ENCODE measurements at places on chromosomes 13 and 19.

GRCh38 chr13:92984151-92984550 is 242.5 kb upstream of the GPC6 start:
- no peak for DNase-seq

DNA sequence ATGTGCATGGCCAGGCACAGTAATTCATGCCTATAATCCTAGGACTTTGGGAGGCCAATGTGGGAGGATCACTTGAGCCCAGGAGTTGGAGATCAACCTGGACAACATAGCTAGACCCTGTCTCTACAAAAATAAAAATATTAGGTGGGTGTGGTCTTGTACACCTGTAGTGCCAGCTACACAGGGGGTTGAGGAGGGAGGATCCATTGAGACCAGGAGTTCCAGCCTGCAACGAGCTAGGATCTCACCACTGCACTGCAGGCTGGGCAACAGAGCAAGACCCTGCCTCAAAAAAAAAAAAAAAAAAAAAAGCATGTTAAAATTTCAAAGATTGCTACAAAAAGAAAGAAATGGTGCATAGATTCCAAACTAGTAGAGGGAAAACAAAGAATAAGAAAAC is 37.2 kb downstream of the LTBP4 start:
- DNase-seq: no peak

DNA sequence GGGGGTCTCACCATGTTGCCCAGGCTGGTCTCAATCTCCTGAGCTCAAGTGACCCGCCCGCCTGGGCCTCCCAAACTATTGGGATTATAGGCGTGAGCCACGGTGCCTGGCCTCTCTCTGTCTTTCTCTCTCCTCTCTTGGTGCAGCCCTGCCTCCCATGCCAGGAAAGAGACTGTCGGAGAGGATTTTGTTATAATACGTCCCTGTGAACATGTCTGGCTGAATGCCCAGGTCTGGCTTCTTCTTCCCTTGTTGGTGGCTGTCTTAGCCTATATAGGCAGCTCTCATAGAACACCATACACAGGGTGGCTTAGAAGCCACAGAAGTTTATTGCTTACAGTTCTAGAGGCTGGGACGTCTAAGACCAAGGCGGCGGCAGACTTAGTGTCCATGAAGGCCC is 46.4 kb downstream of the PEX11G start:
- DNase-seq: no peak

DNA sequence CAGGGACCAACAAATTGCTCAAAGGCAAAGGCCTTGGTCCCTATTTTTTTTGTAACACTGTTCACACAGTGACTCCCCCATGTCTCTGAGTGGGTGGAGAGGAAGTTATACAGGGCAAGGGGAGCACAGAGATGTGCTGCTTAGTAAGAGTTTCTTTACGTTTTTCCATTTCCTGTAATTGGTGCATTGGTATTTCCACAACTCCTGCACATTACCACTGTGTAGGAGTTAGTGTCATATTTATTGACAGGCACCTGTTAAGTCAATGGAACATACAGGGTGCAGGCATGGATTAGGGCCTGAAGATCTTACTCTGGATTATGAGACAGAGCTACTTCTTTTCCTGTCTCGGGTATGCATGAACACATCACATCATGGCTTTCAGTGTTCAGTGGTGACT is 45.2 kb downstream of the SOX21 start:
- DNase-seq: no peak

DNA sequence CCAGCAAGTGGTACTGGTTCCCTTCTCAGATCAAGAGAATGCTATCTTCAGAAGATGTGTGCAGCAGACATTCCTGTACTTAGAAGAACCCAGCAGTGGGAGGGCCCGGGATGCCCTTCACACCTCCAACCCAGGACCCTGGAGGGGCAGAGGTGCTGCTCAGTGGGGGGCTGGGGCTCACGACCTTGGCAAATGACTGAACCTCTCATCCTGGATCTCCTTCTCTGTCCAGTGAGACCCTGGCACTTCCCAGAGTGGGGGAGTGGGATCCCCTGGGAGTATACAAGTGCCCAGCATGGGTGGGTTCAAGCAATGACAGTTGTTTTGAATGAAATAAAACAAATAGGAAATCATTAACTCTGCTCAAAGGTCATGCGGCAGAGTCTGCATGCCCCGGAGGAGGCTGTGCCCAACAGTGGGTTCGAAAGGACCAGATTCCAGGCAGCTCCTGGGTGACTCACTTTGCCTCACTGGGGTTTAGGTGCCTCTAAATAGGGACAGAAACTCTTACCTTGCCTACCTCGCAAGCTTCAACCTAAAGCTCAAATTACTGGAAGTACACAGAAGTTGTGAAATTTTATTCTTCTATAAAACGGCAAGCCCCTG is 26.9 kb downstream of the GGACT start:
- DNase-seq: no peak

- DNase-seq: no peak
These were observed 659 bp upstream of the PAFAH1B3 start for GRCh38 chr19:42303101-42303464.

GRCh38 chr19:51108805-51109146 is 567 bp upstream of the CTU1 start:
- no peak for DNase-seq

GRCh38 chr13:36788276-36788675 is 30.7 kb upstream of the RFXAP start:
- DNase-seq: no peak

- peak; percentile 85 for DNase-seq
These were observed at the start of gene REX1BD for GRCh38 chr19:18588611-18589379. Gene REX1BD (plus strand): TSS chr19:18588798. CDS start chr19:18588802, 4 bp downstream.

DNA sequence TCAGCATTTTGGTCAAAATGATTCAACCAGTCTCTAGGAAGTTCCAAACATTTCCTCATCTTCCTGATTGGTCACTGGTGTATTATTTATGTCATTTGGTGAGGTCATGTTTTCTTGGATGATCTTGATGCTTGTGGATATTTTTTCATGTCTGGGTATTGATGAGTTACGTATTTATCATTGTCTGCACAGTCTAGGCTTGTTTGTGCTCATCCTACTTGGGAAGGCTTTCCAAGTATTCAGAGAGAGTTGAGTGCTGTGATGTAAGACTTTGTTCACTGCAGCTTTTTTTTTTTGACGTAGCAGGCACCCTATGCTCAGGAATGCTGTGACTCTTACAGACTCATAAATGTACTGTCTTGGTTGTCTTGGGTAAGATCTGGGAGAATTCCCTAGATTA is 509.5 kb downstream of the SLITRK1 start:
- no peak for DNase-seq

DNA sequence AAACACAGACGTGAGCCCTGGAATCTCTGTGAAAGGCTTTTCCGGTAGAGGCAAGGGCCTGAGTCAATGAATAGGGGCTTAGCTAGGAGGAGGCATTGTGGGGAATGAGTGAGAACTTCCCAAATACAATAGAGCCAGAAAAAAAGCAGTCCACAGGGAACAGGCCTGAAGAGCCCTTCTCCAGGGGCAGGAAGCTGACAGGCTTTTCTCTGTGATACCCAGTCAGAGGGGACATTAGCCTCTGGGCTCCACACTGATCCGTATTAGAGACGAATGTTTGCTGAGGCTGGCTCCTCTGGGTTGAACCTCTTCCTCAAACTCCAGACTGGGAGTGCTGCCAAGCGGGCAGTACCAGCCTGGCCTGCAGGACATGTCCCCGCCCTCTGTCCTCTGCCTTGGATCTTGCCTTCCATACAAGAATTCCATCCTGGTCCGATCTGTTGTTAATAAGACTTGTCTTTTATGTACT is 2.3 kb downstream of the DHRS12 start:
- no peak for DNase-seq

GRCh38 chr19:4014541-4015491 is 7.3 kb downstream of the PIAS4 start:
- DNase-seq: no peak

GRCh38 chr19:33804021-33804799 is 7.5 kb downstream of the KCTD15 start:
- DNase-seq: no peak

All from stimulated activated CD4-positive, alpha-beta T cell treated with anti-CD3 and anti-CD28 coated beads, TNF-alpha, amount 100 ng/mL, for 4 hours (primary cell).